Mesothelial cell of epicardium (in vitro differentiated cells): ENCODE measurements at places on chromosomes 4 and X.
A peak's percentile ranks its signal among the peaks of the same experiment; 100 is the strongest.

- no peaks in the 10 kb centered on the region for H3K4me1 ChIP-seq
- peak; percentile 20 for DNase-seq
- H3K27me3 ChIP-seq: peaks cover 65% of the 10 kb centered on the region
- no peaks in the 10 kb centered on the region for H3K36me3 ChIP-seq
- peak overlapping the region; percentile 61 for H3K4me3 ChIP-seq
These were observed 126.0 kb upstream of the CXorf66 start for GRCh38 chrX:140091125-140091886.

GRCh38 chr4:139795527-139796314 is 130.1 kb downstream of the MGST2 start:
- peaks cover 77% of the 10 kb centered on the region for H3K4me1 ChIP-seq
- no peaks in the 10 kb centered on the region for H3K27me3 ChIP-seq
- peak overlapping the region; percentile 41 for H3K27ac ChIP-seq
- no peaks in the 10 kb centered on the region for H3K36me3 ChIP-seq
- no peak for DNase-seq

DNA sequence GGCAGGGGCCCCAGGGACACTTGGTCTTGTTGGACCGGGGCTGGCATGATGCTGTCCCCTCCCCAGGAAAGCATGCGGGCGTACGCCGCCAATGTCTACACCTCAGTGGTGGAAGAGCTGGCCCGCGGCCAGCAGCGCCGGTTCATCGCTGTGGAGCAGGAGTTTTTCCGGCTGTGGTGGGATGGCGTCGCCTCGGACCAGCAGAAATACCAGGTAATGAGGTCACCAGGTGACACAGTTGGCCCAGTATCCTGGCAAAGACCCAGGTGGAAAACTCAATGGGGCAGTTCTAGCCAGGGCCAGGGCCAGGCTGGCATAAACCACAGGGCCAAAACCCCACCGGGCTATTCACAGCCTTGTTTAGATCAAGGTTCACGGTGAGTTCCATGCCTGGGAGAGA is 1.5 kb downstream of the MAN2B2 start:
- H3K27me3 ChIP-seq: peaks cover 23% of the 10 kb centered on the region
- no peak for DNase-seq
- peaks cover 3% of the 10 kb centered on the region for H3K4me1 ChIP-seq
- H3K36me3 ChIP-seq: peaks cover 18% of the 10 kb centered on the region
- H3K4me3 ChIP-seq: peak overlapping the region; percentile 70

DNA sequence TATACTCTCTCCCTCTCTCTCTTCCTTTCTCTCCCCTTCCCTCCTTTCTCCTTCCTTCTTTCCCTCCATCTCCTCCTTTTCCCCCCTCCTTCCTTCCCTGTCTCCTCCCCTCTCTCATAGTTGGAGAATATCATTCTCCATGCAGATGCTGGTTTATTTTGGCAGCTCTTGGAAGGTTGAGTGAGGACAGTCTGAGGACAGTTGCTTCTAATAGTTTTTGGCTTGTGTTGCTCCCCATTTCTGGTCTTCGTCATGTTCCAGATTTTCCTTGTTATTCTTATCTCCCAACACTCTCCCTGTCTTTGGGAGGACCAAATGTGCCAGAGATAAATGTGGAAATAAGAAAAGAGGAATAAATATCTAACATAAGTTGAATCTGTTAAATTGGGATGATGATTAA is 263.0 kb downstream of the FRMPD4 start:
- H3K36me3 ChIP-seq: no peaks in the 10 kb centered on the region
- H3K27me3 ChIP-seq: peaks cover 2% of the 10 kb centered on the region
- no peak overlapping the region for H3K27ac ChIP-seq
- H3K4me1 ChIP-seq: no peaks in the 10 kb centered on the region

GRCh38 chr4:169029947-169030346 is 19.9 kb upstream of the CBR4 start:
- H3K27ac ChIP-seq: peak overlapping the region; percentile 91
- DNase-seq: no peak
- H3K27me3 ChIP-seq: no peaks in the 10 kb centered on the region
- H3K36me3 ChIP-seq: no peaks in the 10 kb centered on the region

DNA sequence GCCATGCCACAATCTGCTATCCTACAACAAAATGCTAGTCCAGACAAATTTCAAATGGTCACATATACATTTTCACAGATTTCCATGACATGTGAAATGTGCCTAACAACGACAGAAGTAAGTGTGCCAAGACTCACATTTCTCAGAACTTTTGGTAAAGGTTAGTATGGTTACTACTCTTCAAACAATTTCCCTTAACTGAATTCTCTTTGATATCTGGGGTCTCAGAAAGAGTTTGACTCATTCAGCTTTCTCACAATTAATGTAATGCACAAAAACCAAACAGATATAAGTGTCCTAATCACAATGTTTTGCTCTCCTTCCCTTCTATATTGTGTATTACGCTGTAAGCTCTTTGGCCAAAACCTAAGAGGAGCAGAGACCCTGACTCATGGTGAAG is 122.4 kb upstream of the LEF1 start:
- no peak overlapping the region for H3K27ac ChIP-seq
- peaks cover 11% of the 10 kb centered on the region for H3K4me1 ChIP-seq
- H3K36me3 ChIP-seq: no peaks in the 10 kb centered on the region
- H3K27me3 ChIP-seq: no peaks in the 10 kb centered on the region
- no peak overlapping the region for H3K4me3 ChIP-seq

GRCh38 chrX:47129899-47130358 is 14.6 kb downstream of the NDUFB11 start:
- H3K36me3 ChIP-seq: no peaks in the 10 kb centered on the region
- peak overlapping the region; percentile 98 for H3K4me3 ChIP-seq
- no peak for DNase-seq
- H3K4me1 ChIP-seq: no peaks in the 10 kb centered on the region
- H3K27ac ChIP-seq: no peak overlapping the region
- H3K27me3 ChIP-seq: no peaks in the 10 kb centered on the region

DNA sequence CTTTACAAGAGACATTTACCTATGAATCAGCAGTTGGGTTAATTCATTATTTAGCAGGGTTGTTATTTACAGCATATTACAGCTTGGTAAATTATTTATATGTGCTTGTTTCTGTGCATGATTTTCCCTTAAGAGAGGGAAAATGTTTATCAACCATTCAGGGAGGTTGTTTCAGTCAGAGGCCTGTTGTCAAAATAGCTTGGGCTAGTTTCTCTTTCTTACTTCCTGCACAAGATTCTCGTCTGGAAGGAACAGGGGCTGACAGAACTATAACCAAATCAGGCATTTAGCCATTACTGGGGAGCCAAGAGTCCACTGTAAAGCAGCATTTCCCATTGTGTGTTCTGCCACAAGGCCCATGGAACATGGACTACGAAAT is 135.8 kb downstream of the HS6ST2 start:
- no peaks in the 10 kb centered on the region for H3K36me3 ChIP-seq
- DNase-seq: no peak
- H3K4me1 ChIP-seq: peaks cover 12% of the 10 kb centered on the region

- H3K36me3 ChIP-seq: peaks cover 17% of the 10 kb centered on the region
- H3K27ac ChIP-seq: peak overlapping the region; percentile 89
- H3K27me3 ChIP-seq: no peaks in the 10 kb centered on the region
- H3K4me1 ChIP-seq: peaks cover 15% of the 10 kb centered on the region
These were observed 19.3 kb upstream of the CSF2RA start for GRCh38 chrX:1249101-1249887.

GRCh38 chr4:76208005-76208765 is 5.4 kb downstream of the SCARB2 start:
- DNase-seq: no peak
- no peaks in the 10 kb centered on the region for H3K27me3 ChIP-seq
- no peaks in the 10 kb centered on the region for H3K36me3 ChIP-seq
- peak overlapping the region; percentile 1 for H3K4me3 ChIP-seq
- H3K27ac ChIP-seq: peak overlapping the region; percentile 96
- peaks cover 69% of the 10 kb centered on the region for H3K4me1 ChIP-seq

- no peak overlapping the region for H3K4me3 ChIP-seq
- H3K27ac ChIP-seq: no peak overlapping the region
- peaks cover 15% of the 10 kb centered on the region for H3K4me1 ChIP-seq
These were observed 56.5 kb downstream of the TRIM2 start for GRCh38 chr4:153260553-153261300.

- no peaks in the 10 kb centered on the region for H3K27me3 ChIP-seq
- DNase-seq: no peak
- peak overlapping the region; percentile 21 for H3K27ac ChIP-seq
- peaks cover 15% of the 10 kb centered on the region for H3K36me3 ChIP-seq
These were observed 19.9 kb downstream of the NSD2 start for GRCh38 chr4:1890979-1891570.

- no peak overlapping the region for H3K4me3 ChIP-seq
- peaks cover 57% of the 10 kb centered on the region for H3K4me1 ChIP-seq
These were observed 13.3 kb downstream of the PPARGC1A start for GRCh38 chr4:23876418-23877089.

DNA sequence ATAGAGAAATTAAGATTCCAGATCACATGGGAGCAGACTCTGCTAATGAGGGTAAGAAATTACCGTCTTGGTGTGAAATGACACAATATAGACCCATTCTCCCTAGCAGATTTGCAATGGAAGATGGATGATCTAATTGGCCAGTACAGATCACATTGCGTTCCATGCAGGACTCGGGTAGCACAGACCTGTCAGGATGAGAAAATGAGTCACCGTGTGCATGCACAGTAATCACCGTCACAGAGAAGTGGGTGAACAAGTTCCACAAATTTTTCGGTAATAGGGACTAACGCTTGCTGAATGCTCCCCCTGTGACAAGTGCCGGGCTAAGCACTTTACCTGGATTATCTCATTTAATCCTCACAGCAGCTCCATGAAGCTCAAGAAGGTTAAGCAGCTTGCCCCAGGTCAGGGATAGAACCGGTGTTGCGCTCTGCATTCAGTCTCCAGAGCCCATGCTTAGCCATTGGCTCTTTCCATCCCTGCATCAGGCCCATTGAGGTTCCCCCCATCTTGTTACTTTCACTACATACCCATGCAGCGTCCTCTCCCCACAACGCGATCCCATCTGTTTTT is 375.6 kb downstream of the FBXW7 start:
- H3K36me3 ChIP-seq: no peaks in the 10 kb centered on the region
- H3K4me3 ChIP-seq: no peak overlapping the region
- peaks cover 8% of the 10 kb centered on the region for H3K4me1 ChIP-seq
- no peaks in the 10 kb centered on the region for H3K27me3 ChIP-seq

GRCh38 chrX:41142130-41142910 is 57.1 kb downstream of the USP9X start:
- H3K4me1 ChIP-seq: no peaks in the 10 kb centered on the region
- DNase-seq: no peak
- H3K4me3 ChIP-seq: no peak overlapping the region

GRCh38 chr4:38166082-38166481 is 205.9 kb downstream of the PTTG2 start:
- H3K36me3 ChIP-seq: no peaks in the 10 kb centered on the region
- DNase-seq: no peak
- peaks cover 30% of the 10 kb centered on the region for H3K4me1 ChIP-seq
- no peaks in the 10 kb centered on the region for H3K27me3 ChIP-seq
- H3K4me3 ChIP-seq: no peak overlapping the region

- peaks cover 9% of the 10 kb centered on the region for H3K4me1 ChIP-seq
- no peak for DNase-seq
These were observed 19.7 kb upstream of the RTL9 start for GRCh38 chrX:110338935-110339334.

- H3K27ac ChIP-seq: peak overlapping the region; percentile 69
These were observed 153.4 kb upstream of the ANK2 start for GRCh38 chr4:112895811-112896608.

DNA sequence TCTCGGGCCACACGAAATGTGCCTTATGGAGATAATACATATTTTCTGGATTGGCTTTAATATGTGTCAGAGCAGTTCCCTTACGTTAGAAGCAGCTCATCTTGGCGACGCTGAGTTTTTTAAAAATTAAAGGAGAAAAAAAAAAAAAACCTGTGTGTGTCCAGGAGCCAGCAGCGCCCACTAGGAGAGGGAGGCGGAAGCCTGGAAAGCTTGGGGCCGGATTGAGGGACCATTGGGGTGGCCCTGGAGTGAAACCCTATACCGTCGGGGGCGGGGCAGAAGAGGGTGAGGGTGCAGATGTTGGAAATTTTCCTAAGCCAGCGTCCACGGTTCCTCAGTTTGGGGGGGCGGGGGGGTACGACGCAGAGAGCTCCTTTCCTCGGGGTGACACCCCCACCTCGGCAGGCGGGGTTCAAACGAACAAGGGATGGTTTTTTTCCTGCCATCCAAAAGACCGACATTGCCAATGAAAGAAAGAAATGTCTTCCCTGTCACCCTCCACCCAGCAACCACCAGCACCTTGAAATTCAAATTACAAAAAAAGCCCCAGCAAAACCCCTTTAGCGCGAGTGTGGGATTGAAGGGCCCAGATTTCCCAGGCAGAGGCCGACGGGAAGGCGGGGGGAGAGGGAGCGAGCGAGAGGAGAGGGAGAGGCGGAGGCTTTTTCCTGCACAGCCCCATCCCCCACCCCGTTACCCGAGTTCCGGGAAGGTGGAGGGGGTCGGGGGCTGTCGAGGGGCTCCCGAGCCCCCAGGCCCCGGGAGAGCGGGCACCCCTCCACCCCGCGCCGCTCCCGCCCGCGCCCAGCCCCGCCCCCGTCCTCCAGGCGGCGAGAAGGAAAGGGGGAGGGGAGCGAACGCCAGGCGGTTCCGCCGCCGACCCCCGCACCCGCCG is 859 bp downstream of the SMARCA1 start:
- H3K27ac ChIP-seq: peak overlapping the region; percentile 95
- no peaks in the 10 kb centered on the region for H3K36me3 ChIP-seq
- H3K4me1 ChIP-seq: peaks cover 24% of the 10 kb centered on the region
- DNase-seq: peak; percentile 51
- peak overlapping the region; percentile 89 for H3K4me3 ChIP-seq

DNA sequence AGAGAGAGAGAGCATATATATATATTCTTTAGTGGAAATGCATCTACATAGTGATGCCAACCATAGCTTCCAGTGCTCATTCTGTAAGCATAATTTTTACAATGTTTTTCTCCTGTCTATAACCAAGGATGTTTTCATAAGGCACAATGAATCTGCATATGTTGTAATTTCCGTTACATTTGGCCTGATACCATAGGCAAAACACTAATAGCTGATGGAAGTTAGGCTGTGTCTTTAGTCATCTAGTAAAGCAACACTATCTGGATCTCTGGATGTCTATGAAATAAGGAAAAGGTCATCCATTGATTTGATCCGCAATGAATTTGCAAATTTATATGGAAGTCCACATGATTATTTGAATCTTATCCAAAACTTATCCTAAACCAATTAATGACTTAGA is 8.1 kb downstream of the PCDH7 start:
- no peak overlapping the region for H3K4me3 ChIP-seq
- H3K27ac ChIP-seq: no peak overlapping the region
- peaks cover 49% of the 10 kb centered on the region for H3K4me1 ChIP-seq
- no peaks in the 10 kb centered on the region for H3K36me3 ChIP-seq
- no peak for DNase-seq

GRCh38 chr4:30754021-30754420 is 33.9 kb downstream of the PCDH7 start:
- no peaks in the 10 kb centered on the region for H3K27me3 ChIP-seq
- peaks cover 33% of the 10 kb centered on the region for H3K4me1 ChIP-seq
- H3K36me3 ChIP-seq: peaks cover 8% of the 10 kb centered on the region
- DNase-seq: no peak
- peak overlapping the region; percentile 82 for H3K27ac ChIP-seq

DNA sequence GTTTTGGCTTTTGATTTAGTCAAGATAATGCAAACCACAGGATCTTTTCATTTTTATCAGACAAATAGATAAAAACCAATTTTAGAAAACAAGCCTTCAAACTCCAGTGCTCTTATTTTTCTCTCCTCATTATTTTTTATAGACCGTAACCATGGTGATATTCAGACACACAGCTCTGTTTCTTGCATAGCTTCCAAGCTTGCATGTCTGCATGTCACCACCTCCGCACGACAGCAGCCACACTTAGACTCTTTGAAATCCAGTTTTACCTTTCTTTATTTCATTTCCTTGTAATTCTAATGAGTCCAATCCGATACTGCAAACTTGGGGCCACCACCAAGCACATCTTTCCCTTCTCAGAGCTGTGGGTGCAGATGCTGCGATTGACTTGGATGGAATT is 94.3 kb upstream of the GPM6A start:
- H3K36me3 ChIP-seq: no peaks in the 10 kb centered on the region
- no peaks in the 10 kb centered on the region for H3K4me1 ChIP-seq
- DNase-seq: no peak
- peaks cover 3% of the 10 kb centered on the region for H3K27me3 ChIP-seq
- no peak overlapping the region for H3K4me3 ChIP-seq
- no peak overlapping the region for H3K27ac ChIP-seq
